ENCODE measurements at places on chromosomes 1 and 21. TPM values are rescaled to one million over a fixed set of nuclear protein-coding genes. Genes with fewer than 3 reads are reported as not detected.

GRCh38 chr21:41445465-41445862 lies 19.4 kb downstream of the MX1 start:
- H3K27ac ChIP-seq: no peak overlapping the region
- H3K4me3 ChIP-seq: no peak overlapping the region
- H3K27me3 ChIP-seq: no peaks in the 10 kb centered on the region
- no peak for DNase-seq
- peaks cover 15% of the 10 kb centered on the region for H3K36me3 ChIP-seq
- no peaks in the 10 kb centered on the region for H3K4me1 ChIP-seq

- no peak overlapping the region for H3K4me3 ChIP-seq
- no peaks in the 10 kb centered on the region for H3K27me3 ChIP-seq
- no peak overlapping the region for H3K27ac ChIP-seq
- DNase-seq: peak; percentile 12
These were observed 317.7 kb downstream of the MATN1 start for GRCh38 chr1:30405631-30406212.

DNA sequence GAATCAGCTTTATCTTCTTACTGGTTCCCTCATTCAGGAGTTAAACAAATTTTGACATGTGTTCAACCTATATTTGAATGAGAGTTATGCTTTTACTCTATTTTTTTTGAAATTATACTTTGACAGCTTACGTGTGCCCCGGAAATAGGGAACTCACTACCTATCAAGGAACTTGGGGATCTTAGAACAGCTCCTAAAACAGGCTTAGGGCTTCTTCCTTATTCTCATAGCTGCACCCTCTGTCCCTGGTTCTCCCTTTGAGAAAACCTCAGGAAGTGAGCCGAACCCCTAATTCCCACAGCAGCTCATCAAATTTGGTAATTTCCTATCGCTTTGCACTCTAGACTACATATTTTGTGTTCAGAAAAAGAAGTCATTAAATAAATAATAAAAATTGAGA lies 81.2 kb upstream of the RUNX3 start:
- H3K4me3 ChIP-seq: no peak overlapping the region
- no peak for DNase-seq
- H3K36me3 ChIP-seq: no peaks in the 10 kb centered on the region
- no peaks in the 10 kb centered on the region for H3K4me1 ChIP-seq

- peaks cover 7% of the 10 kb centered on the region for H3K4me1 ChIP-seq
- H3K4me3 ChIP-seq: no peak overlapping the region
- DNase-seq: no peak
- no peaks in the 10 kb centered on the region for H3K36me3 ChIP-seq
- no peaks in the 10 kb centered on the region for H3K27me3 ChIP-seq
These were observed 766.6 kb downstream of the ADGRL2 start for GRCh38 chr1:82567348-82567747.

GRCh38 chr1:115158181-115158580 lies 68.9 kb upstream of the TSPAN2 start:
- H3K27ac ChIP-seq: no peak overlapping the region
- DNase-seq: no peak
- no peaks in the 10 kb centered on the region for H3K36me3 ChIP-seq
- no peaks in the 10 kb centered on the region for H3K27me3 ChIP-seq
- H3K4me3 ChIP-seq: no peak overlapping the region

DNA sequence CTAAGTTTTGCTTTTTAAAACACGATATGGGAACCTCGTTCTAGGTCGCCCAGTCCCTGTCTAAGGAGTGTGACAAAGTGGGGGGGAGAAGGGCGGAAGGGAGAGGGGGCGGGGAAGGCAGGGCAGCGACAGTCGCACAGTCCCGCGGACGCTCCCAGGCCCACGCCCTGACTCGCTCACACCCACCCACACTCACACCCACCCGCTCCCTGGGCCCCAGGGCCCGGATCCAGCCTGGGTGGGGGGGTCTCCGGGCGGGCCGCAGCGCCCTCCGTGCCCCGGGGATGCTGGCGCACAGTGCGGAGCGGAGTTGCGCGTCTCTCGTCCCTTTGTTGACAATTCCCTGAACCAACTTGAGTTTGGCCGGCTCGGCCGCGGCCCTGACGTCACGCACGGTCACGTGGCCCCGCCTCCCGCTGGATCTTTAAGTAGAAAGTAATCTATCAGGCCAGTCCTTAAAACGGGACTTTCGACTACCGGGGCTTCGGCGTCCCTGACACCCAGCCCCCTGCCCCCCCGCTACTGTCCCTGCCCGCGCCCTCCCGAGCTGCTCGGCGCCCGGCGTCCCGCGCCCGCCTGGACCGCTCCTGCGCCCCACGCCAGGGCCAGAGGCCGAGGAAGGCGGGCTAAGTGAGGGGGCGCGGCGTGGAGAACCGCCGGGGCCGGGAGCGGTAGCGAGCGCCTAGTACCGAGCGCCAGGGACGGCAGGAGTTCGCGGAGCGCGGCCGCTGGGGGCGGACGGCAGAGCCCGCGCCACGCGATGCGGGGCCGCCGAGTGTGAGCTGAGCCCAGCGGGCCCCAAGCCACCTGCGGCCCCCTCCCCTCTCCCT lies at the start of gene FOXD3:
Gene FOXD3 (plus strand): TSS at position 454 of the 830 bp plus-strand sequence. CDS start 492 bp downstream, outside the sequence.
- H3K27me3 ChIP-seq: no peaks in the 10 kb centered on the region
- DNase-seq: peak; percentile 88
- H3K4me3 ChIP-seq: peak within 1 kb of the TSS; percentile 34
- H3K27ac ChIP-seq: no peak within 1 kb of the TSS

- no peak for DNase-seq
- no peaks in the 10 kb centered on the region for H3K36me3 ChIP-seq
- H3K4me1 ChIP-seq: no peaks in the 10 kb centered on the region
These were observed 151.8 kb upstream of the B3GALT2 start for GRCh38 chr1:193338194-193338593.

GRCh38 chr1:84365225-84366221 lies 32.8 kb upstream of the DNASE2B start:
- peak; percentile 33 for DNase-seq
- no peak overlapping the region for H3K4me3 ChIP-seq
- H3K27ac ChIP-seq: peak overlapping the region; percentile 21
- H3K4me1 ChIP-seq: no peaks in the 10 kb centered on the region
- no peaks in the 10 kb centered on the region for H3K27me3 ChIP-seq

GRCh38 chr1:151384584-151384983 lies 12.1 kb upstream of the SELENBP1 start:
- no peak overlapping the region for H3K27ac ChIP-seq
- H3K4me1 ChIP-seq: no peaks in the 10 kb centered on the region
- DNase-seq: no peak
- H3K4me3 ChIP-seq: no peak overlapping the region
- H3K36me3 ChIP-seq: no peaks in the 10 kb centered on the region

DNA sequence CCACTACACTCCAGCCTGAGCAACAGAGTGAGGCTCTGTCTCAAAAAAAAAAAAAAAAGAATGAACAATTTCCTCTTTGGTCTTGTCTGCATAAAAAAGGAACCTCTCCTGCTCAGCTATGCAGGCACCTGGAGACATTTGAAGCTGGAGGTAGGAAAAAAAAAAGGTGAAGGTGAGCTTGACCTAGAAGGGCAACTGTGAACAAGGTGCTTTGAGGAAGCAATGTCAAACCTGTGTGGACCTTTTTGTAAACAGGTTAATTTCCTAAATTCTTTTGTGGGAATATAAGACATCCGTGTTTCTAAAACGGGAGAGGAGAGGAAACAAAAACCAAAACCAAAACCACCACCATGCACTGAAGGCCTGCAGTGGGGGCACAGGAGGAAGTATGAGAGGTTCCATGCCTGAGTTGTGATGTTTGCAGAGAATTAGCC lies 77.5 kb downstream of the SLC45A1 start:
- H3K4me1 ChIP-seq: peaks cover 9% of the 10 kb centered on the region
- DNase-seq: no peak
- peak overlapping the region; percentile 25 for H3K27ac ChIP-seq
- no peaks in the 10 kb centered on the region for H3K27me3 ChIP-seq
- H3K4me3 ChIP-seq: no peak overlapping the region
- no peaks in the 10 kb centered on the region for H3K36me3 ChIP-seq

DNA sequence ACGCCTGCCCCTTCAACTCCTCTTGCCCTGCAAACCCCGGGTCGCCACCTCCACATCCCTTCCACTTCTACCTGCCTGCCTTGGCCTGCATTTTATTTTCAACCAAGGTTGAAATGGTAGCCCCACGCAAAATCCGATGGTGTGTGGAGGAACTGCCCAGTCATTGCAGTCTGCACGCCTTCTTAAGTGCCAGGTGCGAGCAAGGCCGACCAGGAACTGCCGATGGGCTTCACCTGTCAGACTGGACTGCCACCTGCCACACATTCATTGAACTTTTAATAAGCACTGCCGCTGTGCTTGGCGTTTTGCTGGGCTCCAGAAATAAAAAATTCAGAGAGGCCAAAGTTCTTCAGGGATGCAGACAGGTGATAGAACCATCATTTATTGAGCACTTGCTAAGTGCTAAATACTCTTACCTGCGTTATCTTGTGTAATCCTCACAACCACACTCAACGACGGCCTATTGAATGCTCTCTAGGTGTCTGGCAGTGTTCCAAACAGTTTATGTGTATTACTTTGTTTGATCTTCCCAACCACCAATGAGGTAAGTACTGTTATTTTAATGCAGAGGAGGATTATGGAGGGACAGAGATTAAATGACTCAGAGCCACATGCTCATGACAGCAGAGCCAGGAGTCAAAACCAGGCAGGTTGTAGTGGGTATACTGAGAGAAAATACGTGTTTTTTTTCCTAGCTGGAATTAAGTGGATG lies 36.2 kb downstream of the CACHD1 start:
- no peaks in the 10 kb centered on the region for H3K36me3 ChIP-seq
- peak overlapping the region; percentile 3 for H3K27ac ChIP-seq
- H3K4me3 ChIP-seq: peak overlapping the region; percentile 64
- peak; percentile 41 for DNase-seq
- H3K27me3 ChIP-seq: no peaks in the 10 kb centered on the region

DNA sequence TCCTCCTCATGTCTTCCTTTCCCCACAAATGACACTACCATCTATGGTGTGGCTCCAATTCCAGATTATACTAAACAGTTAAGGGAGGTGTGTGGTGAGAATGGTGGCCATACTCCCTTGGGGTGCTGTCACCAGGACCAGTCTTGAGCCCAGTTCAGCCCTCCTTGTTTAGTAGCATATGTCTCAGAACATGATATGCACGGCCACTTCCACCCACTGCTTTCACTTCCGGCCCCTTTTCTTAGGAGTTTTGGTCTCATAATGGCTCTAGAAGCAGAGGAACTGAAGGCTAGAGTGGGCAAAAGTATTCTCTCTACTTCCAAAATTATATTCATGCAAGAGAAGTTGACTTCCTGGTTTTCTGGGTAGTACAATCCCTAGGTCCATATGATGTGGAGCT lies 45.3 kb upstream of the CACNA1E start:
- H3K36me3 ChIP-seq: no peaks in the 10 kb centered on the region
- H3K4me3 ChIP-seq: no peak overlapping the region
- no peaks in the 10 kb centered on the region for H3K4me1 ChIP-seq
- H3K27me3 ChIP-seq: peaks cover 3% of the 10 kb centered on the region
- H3K27ac ChIP-seq: no peak overlapping the region

- no peak for DNase-seq
- H3K4me3 ChIP-seq: no peak overlapping the region
- H3K36me3 ChIP-seq: no peaks in the 10 kb centered on the region
- H3K27ac ChIP-seq: no peak overlapping the region
- no peaks in the 10 kb centered on the region for H3K27me3 ChIP-seq
These were observed 7.9 kb upstream of the SH3GLB1 start for GRCh38 chr1:86696522-86696921.

DNA sequence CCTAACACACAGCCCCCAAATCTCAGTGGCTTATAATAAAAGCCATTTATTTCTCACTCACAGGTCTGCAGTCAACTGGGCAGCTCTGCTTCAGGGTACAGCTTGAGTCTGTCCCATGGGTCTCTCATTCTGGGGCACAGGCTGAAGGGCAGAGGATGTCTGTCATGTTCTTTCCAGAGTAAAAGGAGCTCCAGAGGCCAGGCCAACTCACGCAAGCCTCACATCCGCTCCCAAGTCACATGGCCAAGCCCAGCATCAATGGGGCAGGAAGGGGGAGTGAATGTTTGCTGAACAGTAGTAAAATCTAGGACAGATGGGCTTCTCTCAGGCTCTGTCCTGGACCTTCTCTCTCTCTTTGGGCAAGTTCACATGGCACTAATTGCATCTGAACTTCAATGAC lies 7.1 kb upstream of the SSBP3 start:
- no peaks in the 10 kb centered on the region for H3K36me3 ChIP-seq
- no peaks in the 10 kb centered on the region for H3K4me1 ChIP-seq
- no peaks in the 10 kb centered on the region for H3K27me3 ChIP-seq
- no peak overlapping the region for H3K27ac ChIP-seq
- peak; percentile 73 for DNase-seq
- H3K4me3 ChIP-seq: no peak overlapping the region

- H3K27me3 ChIP-seq: no peaks in the 10 kb centered on the region
- H3K36me3 ChIP-seq: no peaks in the 10 kb centered on the region
- DNase-seq: no peak
These were observed 9.6 kb upstream of the AMY2B start for GRCh38 chr1:103561643-103562395.

GRCh38 chr21:35849144-35849543 lies 211.2 kb downstream of the SETD4 start:
- H3K27me3 ChIP-seq: no peaks in the 10 kb centered on the region
- no peaks in the 10 kb centered on the region for H3K36me3 ChIP-seq
- no peak overlapping the region for H3K4me3 ChIP-seq
- no peaks in the 10 kb centered on the region for H3K4me1 ChIP-seq
- no peak for DNase-seq
- H3K27ac ChIP-seq: no peak overlapping the region

DNA sequence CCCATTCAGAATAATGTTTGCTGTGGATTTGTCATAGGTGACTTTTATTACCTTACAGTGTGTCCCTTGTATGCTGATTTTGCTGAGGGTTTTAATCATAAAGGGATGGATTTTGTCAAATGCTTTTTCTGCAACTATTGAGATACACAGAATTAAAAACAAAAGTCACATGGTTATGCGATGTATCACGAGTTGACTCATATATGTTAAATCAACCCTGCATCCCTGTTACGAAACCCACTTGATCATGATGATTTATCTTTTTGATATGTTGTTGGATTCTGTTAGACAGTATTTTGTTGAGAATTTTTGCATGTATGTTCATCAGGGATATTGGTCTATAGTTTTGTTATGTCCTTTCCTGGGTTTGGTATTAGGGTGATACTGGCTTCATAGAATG lies 10.7 kb upstream of the OR2T34 start:
- no peak for DNase-seq
- no peaks in the 10 kb centered on the region for H3K36me3 ChIP-seq
- no peaks in the 10 kb centered on the region for H3K27me3 ChIP-seq
- H3K4me1 ChIP-seq: no peaks in the 10 kb centered on the region
- H3K4me3 ChIP-seq: no peak overlapping the region
- H3K27ac ChIP-seq: no peak overlapping the region

The CAPN9 gene
- not detected for total RNA-seq

The GBP6 gene
- not detected for total RNA-seq

The CXADR gene
- total RNA-seq: 0.52 TPM

All from aorta (tissue), 5 donors.